Activated T-cell treated with anti-CD3 and anti-CD28 coated beads for 1 hour (primary cell): ENCODE measurements at places on chromosomes 6 and 20.

DNA sequence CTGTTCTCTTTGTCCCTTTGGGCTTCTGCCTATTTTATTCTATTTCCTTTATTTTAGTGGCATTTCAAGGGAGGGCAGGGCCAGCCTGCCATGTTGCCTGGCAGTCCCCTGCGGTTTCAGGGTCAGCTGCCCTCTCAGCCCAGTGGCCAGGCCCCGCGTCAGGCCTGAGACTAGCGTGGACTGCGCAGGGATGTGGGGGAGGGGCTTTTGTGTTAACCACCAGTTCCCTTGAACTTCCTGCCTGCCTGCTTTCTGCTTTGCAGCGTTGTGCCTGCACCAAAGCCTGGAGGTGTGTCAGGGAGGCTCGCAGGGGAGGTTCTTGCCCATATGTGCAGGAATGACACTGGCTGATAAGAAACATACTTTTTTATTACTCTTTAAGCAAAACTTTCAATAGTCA lies 157.6 kb downstream of the SLC35B3 start:
- no peak for DNase-seq

DNA sequence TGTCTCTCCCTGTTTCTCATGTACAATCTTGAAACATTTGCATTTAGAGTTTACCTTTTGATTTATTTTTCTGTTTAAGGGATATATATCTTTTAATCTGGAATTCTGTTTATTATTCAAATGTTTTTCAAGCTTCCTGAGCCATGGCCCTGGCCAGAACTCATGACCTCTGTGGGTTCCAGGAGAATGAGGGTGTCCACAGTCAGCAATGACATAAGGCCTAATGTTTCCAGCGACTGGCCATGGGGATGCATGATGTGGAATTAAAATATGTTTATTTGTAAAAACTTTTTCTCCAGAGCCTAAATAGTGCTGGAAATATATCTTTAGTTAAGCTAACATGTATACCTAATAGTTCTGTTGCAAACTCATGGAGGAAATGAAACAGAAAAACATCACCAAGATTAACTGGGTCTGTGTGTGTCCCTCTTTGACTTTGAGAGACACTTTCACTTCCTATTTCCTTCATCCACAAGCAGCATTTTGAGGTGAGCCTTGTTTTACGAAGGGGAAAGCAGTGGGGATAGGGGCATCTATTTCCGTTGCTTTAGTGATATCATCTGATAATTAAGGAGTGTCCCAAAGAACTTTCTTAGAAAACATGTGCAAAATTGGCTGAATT lies 87.6 kb downstream of the SMOC2 start:
- no peak for DNase-seq

- DNase-seq, result no peak
These were observed 3.1 kb downstream of the METTL24 start for GRCh38 chr6:110355022-110355421.

DNA sequence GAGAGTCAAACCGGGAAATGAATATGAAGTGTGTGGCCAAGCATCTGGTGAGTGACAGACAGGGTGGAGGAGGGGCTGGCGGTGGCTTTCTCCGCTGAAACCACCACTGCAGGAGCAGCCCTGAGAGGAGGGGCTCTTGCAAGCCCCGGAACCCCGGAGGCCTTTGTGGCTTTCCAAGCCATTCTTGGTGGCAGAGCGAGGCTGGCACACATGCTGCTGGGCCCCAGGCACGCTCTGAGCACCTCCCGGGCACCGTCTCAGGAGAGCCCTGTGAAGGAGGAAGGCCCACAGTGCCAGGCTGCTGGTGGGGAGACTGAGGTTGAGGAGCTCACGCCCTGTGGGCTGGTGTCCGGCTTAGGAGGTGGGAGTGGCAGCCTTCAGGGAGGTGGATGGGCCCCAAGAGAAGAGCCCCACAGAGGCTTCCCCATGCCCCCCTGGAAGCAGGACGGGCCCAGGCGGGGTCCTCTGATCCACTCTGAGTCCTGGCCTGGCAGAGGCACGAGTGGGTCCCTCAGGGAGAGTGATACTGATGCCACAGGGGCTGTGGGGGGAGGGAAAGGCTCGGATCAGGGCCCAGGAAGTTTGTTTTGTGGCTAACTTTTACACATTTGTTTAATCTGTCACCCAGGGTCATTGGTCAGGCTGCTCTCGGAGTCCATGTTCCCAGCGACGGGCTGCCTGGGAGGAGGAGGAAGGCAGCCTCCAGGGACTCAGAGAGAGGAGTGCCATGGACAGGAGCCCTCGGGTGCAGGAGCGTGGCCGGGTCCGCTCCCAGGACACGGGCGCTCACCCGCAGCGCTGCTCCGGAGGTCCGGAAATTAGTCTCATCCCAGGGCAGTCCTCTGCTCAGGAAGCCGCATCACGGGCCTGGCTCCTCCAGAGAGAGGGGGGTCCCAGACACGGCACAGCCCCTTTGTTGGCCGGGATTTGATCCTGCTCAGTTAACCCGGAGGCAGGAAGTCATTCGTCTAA lies 170.7 kb downstream of the ERMARD start:
- DNase-seq, result no peak

- DNase-seq, result no peak
These were observed 230.3 kb upstream of the ECI2 start for GRCh38 chr6:4365686-4366085.
